ENCODE measurements at places on chromosomes 16 and 17.

GRCh38 chr16:4373356-4373908, 1.8 kb downstream of the VASN start:
- DNase-seq: no peak

GRCh38 chr16:86355531-86355930, 154.8 kb upstream of the FOXF1 start:
- DNase-seq: no peak

DNA sequence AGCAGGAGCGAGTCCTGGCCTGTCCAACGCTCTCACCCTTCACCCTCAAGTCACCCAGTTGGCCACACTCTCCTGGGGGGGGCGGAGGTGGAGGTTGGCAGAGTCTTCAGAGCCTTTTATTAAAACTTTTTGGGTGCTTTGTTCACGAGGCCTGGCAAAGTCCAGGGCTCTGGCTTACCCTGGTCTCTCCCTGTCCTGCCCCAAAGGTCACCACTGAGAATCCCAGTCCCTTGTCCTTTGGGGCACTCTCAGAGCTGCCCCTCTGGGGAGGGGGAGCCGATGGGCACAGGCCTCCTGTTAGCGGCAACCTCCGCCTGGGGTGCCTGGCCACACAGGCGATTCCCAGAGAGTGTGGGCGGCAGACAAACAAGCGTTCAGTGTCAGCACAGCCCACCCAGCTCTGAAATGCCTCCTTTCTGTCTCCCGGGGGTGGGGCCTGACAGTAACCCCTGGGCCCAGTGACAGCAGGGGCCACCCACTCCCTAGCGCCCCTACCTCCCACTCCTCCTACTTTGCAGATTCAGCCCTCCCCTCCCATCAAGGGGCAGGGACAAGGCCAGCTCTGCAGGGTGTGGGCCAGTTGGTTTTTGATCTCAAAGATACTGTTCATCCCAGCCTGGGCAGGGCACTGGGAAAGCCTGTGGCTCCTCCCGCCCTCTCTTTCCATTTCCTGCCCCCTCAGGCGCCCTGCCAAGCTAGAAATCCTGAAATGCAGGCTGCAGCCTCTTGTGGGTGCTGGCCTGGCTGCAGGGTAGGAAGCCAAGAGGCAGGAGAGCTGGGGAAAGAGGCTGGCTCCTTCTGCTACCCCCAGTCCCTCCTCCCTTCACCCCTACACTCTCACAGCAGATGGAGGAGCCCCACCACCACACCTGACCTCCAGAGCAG, 36.6 kb upstream of the EMP2 start:
- peak; percentile 39 for DNase-seq

DNA sequence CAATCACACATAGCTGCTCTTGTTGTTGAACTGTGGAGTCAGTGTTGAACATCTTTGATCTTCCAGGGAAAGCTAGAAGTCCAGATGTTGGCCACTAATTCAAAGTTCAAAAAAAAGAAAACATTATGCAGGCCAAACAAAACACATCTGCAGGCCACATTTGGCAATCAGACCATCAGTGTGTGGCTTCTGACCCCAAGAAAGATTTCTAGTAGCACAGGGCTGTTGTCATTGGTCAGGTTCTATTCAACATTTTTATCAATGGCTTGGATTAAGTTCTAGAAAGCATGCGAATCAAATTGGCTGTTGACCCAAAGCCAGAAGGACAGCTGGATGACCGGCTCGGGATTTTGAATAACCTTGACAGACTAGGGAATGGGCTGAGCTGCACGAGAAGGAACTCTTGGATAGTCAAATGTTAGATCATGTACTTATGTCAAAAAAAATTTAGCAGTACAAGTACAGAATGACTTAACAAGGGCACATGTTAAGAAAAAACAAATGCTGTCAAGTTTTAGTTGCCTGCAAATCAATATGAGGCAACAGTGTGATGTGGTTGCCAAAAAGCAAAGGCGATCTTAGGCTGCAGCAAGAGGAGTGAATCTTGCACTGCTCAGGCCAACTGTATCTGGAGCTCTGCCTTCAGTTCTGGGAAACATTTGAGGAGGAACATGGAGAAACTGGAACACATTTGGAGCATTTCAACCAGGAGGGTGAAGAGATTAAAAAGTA, 187.6 kb downstream of the RGS9 start:
- DNase-seq: no peak

- no peak for DNase-seq
Measured at GRCh38 chr16:19701091-19701490, 16.9 kb downstream of the KNOP1 start.

- no peak for DNase-seq
Measured at GRCh38 chr17:5816491-5817070, 232.3 kb upstream of the NLRP1 start.

GRCh38 chr16:17395849-17396480, 74.8 kb downstream of the XYLT1 start:
- no peak for DNase-seq

GRCh38 chr16:30721606-30722005, 22.6 kb downstream of the SRCAP start:
- no peak for DNase-seq

DNA sequence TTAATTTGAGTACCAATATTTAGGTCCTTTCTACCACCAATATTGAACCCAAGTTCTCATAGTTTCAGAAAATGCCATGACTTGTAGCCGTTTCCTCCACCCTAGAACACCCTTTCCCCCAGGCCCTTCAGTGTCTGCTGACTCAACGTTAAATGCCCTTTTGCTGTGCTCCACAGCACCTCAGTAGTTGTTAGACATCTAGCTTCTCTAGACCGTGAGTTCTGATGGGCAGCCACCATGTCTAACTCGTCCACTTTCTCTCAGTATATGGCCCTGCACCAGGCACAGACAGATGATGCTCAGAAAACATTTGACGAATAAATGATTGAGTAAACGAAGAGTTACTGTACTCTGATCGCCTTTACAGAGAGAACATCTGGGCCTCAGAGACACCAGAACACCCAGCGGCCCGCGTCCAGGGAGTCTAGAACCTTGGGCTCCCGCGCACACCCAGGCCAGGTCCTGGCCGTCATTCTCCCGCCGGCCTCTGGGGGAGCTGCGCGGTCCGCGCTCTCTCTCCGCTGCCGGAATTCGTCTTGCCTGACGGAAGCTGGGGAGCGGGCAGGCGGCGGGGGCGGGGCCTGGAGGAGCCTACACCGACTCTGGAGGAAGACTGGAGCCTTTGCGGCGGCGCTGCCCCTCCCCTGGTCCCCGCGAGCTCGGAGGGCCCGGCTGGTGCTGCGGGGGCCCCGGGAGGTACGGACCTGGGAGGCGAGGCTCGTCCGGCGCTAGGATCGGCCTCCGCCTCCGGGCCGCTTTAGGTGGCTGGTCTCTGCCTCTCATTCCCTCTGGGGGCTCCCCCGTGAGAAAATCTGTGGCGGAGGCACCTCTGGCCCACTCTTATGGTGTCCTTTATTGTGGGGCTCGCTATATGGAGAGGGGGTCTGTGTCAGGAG, at the start of gene NKIRAS2:
TSS of gene NKIRAS2 (plus strand) at position 582 of the 896 bp plus-strand sequence. CDS start 1,488 bp downstream, outside the sequence.
- peak; percentile 90 for DNase-seq

DNA sequence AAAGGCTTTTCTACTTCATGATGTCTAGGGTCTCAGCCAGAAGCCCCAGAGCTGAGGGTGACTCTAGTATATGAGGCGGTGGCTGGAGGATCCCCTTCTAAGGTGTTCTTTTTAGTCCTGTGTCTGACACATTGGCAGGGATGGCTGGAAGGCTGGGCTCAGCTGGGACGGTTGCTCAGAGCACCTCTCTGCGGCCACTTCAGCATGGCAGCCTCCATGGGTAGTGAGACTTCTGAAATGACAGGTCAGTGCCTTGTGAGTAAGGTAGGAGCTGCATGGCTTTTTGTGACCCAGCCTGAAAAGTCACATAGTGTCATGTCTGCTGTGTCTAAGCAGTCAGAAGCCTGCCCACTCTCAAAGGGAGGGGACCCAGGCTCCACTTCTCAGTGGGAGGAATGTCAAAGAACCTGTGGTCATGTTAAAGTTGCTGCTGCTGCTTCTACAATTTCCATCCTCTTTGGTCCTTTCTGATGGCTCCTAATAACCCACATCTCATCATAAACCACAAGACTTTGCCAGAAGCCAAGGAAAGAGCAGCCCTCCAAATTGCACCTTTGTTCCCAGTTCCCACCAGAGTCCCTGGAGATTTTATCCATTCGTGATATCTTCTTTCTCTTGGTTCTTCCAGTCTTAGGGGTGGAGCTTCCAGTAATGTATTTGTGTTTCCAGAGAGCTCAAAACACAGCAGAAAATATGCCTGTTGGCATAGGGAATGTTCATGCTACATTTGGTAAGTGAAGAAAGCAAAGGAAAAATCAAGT, 15.4 kb upstream of the KCNG4 start:
- DNase-seq: no peak

- no peak for DNase-seq
Measured at GRCh38 chr17:76981545-76982295, 113.5 kb downstream of the MGAT5B start.

DNA sequence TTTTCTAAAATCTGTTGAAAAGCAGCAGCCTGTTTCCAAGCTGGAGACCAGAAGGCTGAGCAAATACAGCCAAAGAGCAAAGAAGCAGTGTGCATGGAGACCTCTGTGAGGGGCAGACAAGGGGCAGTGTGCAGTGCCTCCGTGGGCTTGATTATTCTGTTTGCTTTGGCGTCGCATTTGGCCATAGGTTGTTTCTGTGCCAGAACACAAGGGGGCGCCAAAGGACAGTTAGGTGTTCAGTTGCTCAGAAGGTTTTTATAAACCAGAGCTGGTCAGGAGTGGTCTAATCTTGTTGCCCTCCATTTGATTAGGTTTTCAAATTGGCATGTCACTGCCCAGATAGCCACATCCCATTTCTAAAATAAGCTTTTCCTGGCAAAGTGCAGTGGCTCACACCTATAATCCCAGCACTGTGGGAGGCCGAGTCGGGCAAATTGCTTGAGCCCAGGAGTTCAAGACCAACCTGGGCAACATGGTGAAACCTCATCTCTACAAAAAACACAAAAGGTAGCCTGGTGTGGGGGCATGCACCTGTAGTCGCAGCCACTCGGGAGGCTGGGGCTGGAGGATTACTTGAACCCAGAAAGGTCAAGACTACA, 10.6 kb downstream of the MYH3 start:
- no peak for DNase-seq

DNA sequence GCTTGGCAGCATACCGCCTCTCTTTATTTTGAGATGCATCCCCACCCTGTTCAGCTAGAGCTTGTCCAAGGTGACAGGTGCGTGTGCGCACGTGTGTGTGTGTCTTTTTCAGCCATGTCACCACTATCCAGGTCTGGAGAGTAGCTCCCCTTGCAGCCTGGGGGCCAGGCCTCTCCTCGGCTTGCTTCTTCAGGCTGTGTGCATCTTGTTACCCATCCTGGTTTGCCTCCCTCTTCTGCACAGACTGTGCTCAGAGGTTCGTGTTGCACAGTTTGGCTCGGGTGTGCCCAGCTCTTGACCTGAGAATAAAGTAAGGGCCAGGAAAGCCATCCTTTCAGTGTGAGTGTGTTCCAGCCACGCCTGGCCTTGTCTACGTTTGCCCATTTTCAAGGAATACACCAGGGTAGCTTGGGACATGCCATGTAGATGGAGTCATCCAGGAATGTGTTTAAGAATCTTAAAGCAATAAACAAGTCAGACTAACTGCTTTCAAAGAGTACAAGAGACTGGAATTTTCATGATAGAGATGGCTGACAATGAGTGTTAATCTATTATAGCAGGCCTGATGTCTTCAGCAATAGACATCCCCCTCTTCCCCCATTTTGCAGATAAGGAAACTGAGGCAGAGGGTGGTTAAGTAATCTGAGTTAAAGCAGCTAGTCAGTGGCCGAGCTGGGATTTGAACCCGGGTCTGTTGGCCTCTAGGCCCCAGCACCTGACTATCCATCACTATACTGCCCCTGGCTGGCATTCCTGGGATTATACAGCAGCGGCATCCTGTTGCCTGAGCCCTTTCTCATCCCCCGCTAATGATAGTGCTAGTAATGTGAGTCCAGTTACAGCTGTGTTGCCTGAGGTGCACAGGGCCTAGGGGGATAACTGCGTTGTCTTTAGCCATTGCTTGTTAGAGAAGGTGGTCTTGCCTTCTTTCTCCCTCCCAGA, 77.9 kb downstream of the KSR1 start:
- DNase-seq: no peak

- no peak for DNase-seq
Measured at GRCh38 chr17:78438694-78439325, 60.4 kb downstream of the PGS1 start.

GRCh38 chr16:78489072-78489471, 389.6 kb downstream of the WWOX start:
- DNase-seq: no peak

DNA sequence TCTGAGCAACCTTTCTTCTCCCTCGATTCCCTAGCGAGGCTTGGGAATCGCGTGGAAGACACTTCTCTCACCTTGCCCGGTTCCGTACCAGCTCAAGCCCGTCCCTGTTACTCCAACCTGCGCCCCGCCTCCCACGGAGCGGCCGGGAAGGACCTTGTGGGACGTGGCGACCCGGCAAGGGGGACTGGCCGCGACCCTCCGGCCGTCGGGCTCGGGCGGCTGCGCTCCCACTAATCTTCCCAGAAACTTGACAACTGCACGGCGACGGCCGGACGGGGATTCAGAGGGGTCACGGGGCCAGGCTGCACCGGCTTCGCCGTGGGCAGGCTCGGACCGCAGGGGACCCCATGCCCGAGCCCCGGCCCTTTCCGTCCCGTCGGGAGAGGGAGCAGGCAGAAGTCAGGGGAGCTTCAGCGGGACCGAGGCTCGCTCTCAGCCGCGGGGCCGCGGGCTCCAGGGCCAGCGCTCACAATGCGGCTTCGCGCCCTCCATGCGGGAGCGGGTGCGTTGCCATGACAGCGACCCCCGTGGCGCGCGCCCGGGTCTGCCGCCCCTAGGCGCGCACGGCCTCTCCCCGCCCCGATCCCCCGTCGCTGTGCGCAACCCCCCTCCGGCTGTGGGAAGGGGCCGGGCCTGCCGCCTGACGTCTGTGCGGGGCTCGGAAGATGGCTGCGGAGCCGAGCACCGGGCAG, at the start of gene SGSM2:
TSS of gene SGSM2 (plus strand) at position 650 of the 692 bp plus-strand sequence. CDS start 188 bp downstream, outside the sequence.
- DNase-seq: peak; percentile 69

- no peak for DNase-seq
Measured at GRCh38 chr17:80781807-80782277, 209.8 kb upstream of the CHMP6 start.

GRCh38 chr16:85884808-85885463, 14.0 kb upstream of the IRF8 start:
- DNase-seq: no peak

- DNase-seq: no peak
Measured at GRCh38 chr16:12587170-12587569, 216.5 kb downstream of the CPPED1 start.

- DNase-seq: no peak
Measured at GRCh38 chr16:23252310-23252709, 49.8 kb upstream of the SCNN1B start.

DNA sequence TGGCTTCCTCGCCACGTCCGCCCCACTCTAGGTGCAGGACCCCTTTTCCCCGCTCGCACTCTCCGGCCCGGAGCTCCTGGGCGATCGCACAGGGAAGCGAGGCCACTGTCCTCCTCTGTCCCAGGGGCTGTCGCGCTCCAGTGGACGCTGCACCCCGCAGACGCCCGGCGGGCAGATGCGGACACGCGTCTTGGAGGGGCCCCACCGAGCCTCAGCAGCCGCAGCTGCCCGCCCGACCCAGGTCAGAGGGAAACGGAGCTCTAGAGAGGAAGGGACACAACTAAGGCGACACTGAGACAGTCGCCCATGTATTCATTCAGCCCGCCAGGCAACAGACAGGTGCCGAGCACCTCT, 726 bp upstream of the SLC13A5 start:
- no peak for DNase-seq

- no peak for DNase-seq
Measured at GRCh38 chr17:42163113-42163512, 8.3 kb upstream of the RAB5C start.

Measured in HuH-7.5 (cell line).